ENCODE measurements at places on chromosomes 6 and 20.
A peak's percentile ranks its signal among the peaks of the same experiment; 100 is the strongest.

- H3K27ac ChIP-seq = no peak overlapping the region
- DNase-seq = no peak
- H3K36me3 ChIP-seq = no peaks in the 10 kb centered on the region
- H3K27me3 ChIP-seq = no peaks in the 10 kb centered on the region
- no peaks in the 10 kb centered on the region for H3K4me1 ChIP-seq
Observed at GRCh38 chr6:140427842-140428241, 1053.4 kb upstream of the CITED2 start.

- H3K27me3 ChIP-seq = no peaks in the 10 kb centered on the region
- no peaks in the 10 kb centered on the region for H3K36me3 ChIP-seq
- no peaks in the 10 kb centered on the region for H3K4me1 ChIP-seq
Observed at GRCh38 chr20:13432126-13432525, 206.6 kb downstream of the TASP1 start.

- H3K4me3 ChIP-seq = no peak overlapping the region
- no peaks in the 10 kb centered on the region for H3K4me1 ChIP-seq
- no peak overlapping the region for H3K27ac ChIP-seq
- H3K27me3 ChIP-seq = no peaks in the 10 kb centered on the region
Observed at GRCh38 chr20:24880356-24880755, 68.7 kb upstream of the CST7 start.

GRCh38 chr6:33297956-33298772 lies 578 bp downstream of the RGL2 start:
- peak overlapping the region; percentile 80 for H3K4me3 ChIP-seq
- H3K4me1 ChIP-seq = peaks cover 8% of the 10 kb centered on the region
- H3K36me3 ChIP-seq = no peaks in the 10 kb centered on the region
- no peaks in the 10 kb centered on the region for H3K27me3 ChIP-seq

- peaks cover 3% of the 10 kb centered on the region for H3K4me1 ChIP-seq
- H3K36me3 ChIP-seq = no peaks in the 10 kb centered on the region
- H3K4me3 ChIP-seq = no peak overlapping the region
Observed at GRCh38 chr6:41684311-41685180, 46.3 kb downstream of the MDFI start.

DNA sequence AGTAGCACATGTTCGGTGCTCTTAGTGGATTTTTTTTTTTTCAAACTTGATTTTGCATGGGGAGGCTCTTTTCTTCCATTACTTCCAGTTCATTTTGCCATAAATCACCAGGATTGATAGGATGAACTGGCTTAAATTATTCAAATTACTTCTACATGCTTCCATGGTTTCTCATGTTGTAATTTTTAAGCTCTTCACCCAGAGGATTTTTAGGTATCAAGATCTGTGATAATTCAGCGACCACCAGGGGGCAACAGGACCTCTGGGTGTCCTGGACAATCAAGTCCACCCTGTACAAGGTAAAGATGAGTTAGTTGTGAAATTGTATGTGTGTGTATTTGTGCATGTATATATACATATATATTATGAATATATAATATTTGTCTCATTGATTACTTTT lies 4.2 kb upstream of the EPHA7 start:
- no peak overlapping the region for H3K27ac ChIP-seq
- DNase-seq = peak; percentile 18
- H3K36me3 ChIP-seq = no peaks in the 10 kb centered on the region
- no peak overlapping the region for H3K4me3 ChIP-seq
- H3K27me3 ChIP-seq = peaks cover 7% of the 10 kb centered on the region

DNA sequence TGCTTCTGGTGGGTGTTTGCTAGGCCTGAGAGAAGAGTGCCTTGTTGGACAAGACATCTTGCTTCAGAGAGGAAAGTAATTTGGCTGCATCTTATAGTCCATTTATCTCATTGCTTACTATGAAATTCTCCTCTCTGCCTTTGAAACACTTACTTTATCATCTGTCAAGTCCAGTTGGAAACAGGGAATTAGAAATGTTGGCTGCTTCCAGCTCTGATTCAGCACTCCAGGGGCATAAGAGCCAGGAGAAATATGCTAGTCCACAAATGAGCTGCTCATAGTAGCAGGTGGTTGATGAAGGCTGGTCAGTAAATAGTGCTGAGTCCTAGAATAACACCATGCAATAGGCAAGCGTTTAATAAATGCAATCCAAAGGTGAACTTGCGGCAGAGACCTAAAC lies 227.1 kb downstream of the SLC35F1 start:
- no peaks in the 10 kb centered on the region for H3K4me1 ChIP-seq
- no peak overlapping the region for H3K4me3 ChIP-seq
- H3K36me3 ChIP-seq = no peaks in the 10 kb centered on the region
- H3K27me3 ChIP-seq = no peaks in the 10 kb centered on the region
- DNase-seq = no peak

DNA sequence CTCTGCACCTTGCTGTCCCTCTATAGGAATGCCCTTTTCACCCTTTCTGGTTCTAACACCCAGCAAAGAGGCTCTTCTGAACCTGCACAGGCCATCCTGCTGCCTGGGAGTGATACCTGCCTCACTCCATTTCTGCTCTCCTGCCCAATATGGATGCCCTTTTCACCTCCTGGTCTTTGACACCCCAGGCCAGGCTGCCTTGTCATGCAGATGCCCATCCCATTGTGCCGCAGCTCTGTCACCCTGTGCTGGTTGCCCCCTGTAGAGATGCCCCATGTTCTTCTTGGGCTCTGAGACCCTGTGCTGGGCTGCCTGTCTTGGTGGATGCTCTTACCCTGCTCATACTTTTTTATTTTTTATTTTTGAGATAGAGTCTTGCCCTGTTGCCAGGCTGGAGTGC lies 95.3 kb downstream of the CDKAL1 start:
- H3K27ac ChIP-seq = no peak overlapping the region
- DNase-seq = no peak
- H3K4me1 ChIP-seq = no peaks in the 10 kb centered on the region
- H3K4me3 ChIP-seq = no peak overlapping the region
- no peaks in the 10 kb centered on the region for H3K27me3 ChIP-seq

GRCh38 chr6:76014626-76015530 lies 57.6 kb downstream of the IMPG1 start:
- no peak for DNase-seq
- no peak overlapping the region for H3K4me3 ChIP-seq
- H3K36me3 ChIP-seq = no peaks in the 10 kb centered on the region
- no peak overlapping the region for H3K27ac ChIP-seq
- no peaks in the 10 kb centered on the region for H3K27me3 ChIP-seq

DNA sequence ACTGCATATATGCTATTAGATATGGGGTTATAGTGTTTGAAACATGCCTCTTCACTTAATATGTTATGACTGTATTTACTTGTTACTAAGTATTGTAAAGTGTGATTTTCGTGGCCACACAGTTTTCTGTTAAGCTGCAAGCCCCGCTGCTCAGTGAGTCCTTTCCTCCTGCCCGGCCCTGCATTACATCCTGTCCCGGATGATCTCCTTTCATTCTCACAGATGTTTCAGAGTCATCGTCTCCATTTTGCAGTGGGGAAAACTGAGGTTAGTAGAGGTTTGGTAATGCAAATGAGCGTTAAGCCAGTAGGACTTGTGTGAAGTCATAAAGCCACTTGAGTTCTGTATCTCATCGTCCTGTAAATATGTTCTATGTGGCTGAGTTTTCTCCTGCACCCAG lies 155.5 kb downstream of the CFAP61 start:
- H3K4me3 ChIP-seq = no peak overlapping the region
- no peaks in the 10 kb centered on the region for H3K36me3 ChIP-seq
- H3K27me3 ChIP-seq = no peaks in the 10 kb centered on the region
- no peak for DNase-seq
- no peak overlapping the region for H3K27ac ChIP-seq

GRCh38 chr6:169568314-169569087 lies 133.3 kb downstream of the WDR27 start:
- no peak for DNase-seq
- no peaks in the 10 kb centered on the region for H3K36me3 ChIP-seq
- no peak overlapping the region for H3K4me3 ChIP-seq
- H3K27ac ChIP-seq = no peak overlapping the region

GRCh38 chr6:137767911-137768690 lies 99.0 kb upstream of the TNFAIP3 start:
- peak overlapping the region; percentile 35 for H3K27ac ChIP-seq
- no peaks in the 10 kb centered on the region for H3K36me3 ChIP-seq
- no peaks in the 10 kb centered on the region for H3K27me3 ChIP-seq
- no peak overlapping the region for H3K4me3 ChIP-seq
- H3K4me1 ChIP-seq = peaks cover 27% of the 10 kb centered on the region
- peak; percentile 44 for DNase-seq

DNA sequence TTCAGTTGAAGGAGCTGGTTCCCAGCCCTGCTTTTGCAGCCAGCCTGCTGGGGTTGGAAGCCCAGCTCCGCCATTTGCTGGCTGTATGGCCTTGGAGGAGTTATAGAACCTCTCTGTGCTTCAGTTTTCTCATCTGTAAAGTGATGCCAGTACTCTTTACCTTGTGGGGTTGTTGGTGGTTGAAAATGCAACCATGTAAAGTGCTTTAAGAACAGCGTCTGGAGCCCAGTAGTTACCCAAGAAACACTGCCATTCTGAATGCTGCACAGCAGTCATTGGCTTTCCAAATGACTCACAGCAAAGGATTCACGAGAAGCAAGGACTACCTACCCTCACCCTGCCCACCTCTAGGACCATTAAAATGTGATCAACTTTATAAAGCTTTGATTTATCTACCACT lies 154.4 kb downstream of the F13A1 start:
- H3K27me3 ChIP-seq = no peaks in the 10 kb centered on the region
- H3K36me3 ChIP-seq = no peaks in the 10 kb centered on the region
- no peak overlapping the region for H3K4me3 ChIP-seq
- H3K27ac ChIP-seq = no peak overlapping the region
- no peak for DNase-seq

DNA sequence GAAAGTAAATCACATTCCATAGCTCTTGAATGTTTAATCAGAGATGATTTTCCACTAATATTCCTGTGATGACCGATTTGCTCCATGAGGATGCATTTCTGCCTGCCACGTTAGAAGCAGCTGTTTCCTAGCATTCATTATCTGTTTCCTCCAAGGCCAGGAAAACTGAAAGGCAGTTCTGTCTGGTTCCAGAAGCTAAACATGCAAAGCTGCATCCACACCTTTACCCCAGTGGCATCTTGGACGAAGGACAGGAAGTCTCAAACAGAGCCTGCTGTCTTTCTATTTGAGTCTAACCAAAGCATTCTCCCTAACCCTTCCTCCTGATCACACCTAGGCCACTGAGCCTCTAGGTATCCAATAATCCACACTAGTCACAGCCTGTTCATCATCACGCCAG lies 27.6 kb downstream of the CNKSR3 start:
- no peaks in the 10 kb centered on the region for H3K36me3 ChIP-seq
- H3K27me3 ChIP-seq = no peaks in the 10 kb centered on the region
- H3K27ac ChIP-seq = no peak overlapping the region
- H3K4me3 ChIP-seq = no peak overlapping the region
- DNase-seq = no peak

DNA sequence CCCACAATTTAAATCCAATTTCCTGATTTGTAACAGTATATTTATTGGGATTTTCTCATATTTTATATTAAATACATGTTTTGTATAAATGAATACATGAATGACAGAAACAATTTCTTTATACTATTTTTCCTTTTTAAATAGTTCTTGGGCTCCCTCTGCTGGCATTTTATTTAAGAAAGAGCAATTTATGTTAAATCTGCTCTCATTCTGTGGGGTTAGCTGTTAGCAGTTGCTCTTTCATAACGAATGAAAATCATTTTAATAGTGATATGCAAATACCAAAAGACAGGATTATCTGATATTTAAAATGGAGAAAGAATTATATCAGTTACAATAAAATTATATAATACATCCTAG lies 118.3 kb downstream of the RALGAPA2 start:
- no peaks in the 10 kb centered on the region for H3K4me1 ChIP-seq
- no peak overlapping the region for H3K27ac ChIP-seq
- peak; percentile 3 for DNase-seq
- no peaks in the 10 kb centered on the region for H3K36me3 ChIP-seq
- no peak overlapping the region for H3K4me3 ChIP-seq

DNA sequence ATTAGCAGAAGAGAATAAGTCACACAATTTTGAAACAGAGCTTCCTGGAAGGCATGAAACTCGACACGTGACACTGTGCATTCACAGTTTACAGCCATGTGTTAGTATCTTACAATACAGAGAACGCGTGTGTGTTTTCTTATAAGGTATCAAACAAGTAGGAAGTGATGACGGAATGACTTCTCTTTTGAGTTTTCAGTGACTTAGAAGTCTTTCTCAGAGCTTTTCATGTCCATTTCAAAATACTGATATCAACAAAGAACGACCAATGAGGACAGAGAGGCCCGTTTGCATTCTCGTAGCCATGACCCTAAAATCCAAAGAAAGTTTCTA lies 36.6 kb upstream of the DUSP22 start:
- no peak overlapping the region for H3K27ac ChIP-seq
- no peaks in the 10 kb centered on the region for H3K27me3 ChIP-seq
- DNase-seq = no peak
- no peak overlapping the region for H3K4me3 ChIP-seq

- H3K27ac ChIP-seq = peak overlapping the region; percentile 85
- DNase-seq = no peak
- no peaks in the 10 kb centered on the region for H3K36me3 ChIP-seq
- peaks cover 24% of the 10 kb centered on the region for H3K4me1 ChIP-seq
- no peaks in the 10 kb centered on the region for H3K27me3 ChIP-seq
- H3K4me3 ChIP-seq = no peak overlapping the region
Observed at GRCh38 chr6:22249711-22250350, 47.0 kb downstream of the PRL start.

- no peaks in the 10 kb centered on the region for H3K27me3 ChIP-seq
- H3K4me3 ChIP-seq = no peak overlapping the region
- H3K4me1 ChIP-seq = no peaks in the 10 kb centered on the region
Observed at GRCh38 chr6:112592159-112592558, 245.0 kb downstream of the RFPL4B start.

GRCh38 chr6:96520171-96521115 lies 1.2 kb upstream of the UFL1 start:
- H3K36me3 ChIP-seq = peaks cover under 1% of the 10 kb centered on the region
- H3K4me1 ChIP-seq = peaks cover 14% of the 10 kb centered on the region
- no peaks in the 10 kb centered on the region for H3K27me3 ChIP-seq
- peak overlapping the region; percentile 98 for H3K27ac ChIP-seq

- H3K36me3 ChIP-seq = no peaks in the 10 kb centered on the region
- H3K27me3 ChIP-seq = no peaks in the 10 kb centered on the region
- DNase-seq = no peak
- H3K4me1 ChIP-seq = peaks cover 19% of the 10 kb centered on the region
Observed at GRCh38 chr6:88871498-88871897, 91.9 kb downstream of the RNGTT start.

- H3K4me1 ChIP-seq = peaks cover 6% of the 10 kb centered on the region
- H3K36me3 ChIP-seq = no peaks in the 10 kb centered on the region
- H3K4me3 ChIP-seq = no peak overlapping the region
- no peaks in the 10 kb centered on the region for H3K27me3 ChIP-seq
- no peak for DNase-seq
Observed at GRCh38 chr20:44071526-44072111, 115.4 kb downstream of the JPH2 start.

GRCh38 chr6:729606-730320 lies 36.8 kb upstream of the EXOC2 start:
- no peaks in the 10 kb centered on the region for H3K4me1 ChIP-seq
- no peak for DNase-seq
- no peak overlapping the region for H3K4me3 ChIP-seq
- H3K27ac ChIP-seq = no peak overlapping the region
